ENCODE measurements at places on chromosomes 3 and 15.

GRCh38 chr3:58074997-58075396 is 66.8 kb downstream of the FLNB start:
- DNase-seq, result no peak

DNA sequence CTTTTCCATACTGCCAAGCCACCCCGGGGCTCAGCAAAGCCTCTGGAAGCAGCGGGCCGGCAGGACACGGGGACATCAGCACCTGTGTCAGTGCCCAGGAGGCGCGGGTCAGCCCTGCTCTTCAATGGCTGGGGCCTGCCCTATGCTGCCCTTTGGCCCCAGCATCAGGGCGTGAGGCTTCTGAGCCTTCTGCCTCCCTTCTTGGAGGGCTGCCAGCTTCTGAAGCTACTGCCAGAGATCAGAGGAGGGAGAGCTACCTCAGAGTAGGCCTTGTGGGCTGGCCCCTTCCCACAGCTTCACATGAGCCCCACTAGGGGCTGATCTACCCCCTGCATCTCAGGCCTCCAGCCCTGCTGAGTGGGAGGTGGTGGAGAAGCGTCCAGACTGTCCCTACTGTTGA is 13.0 kb upstream of the TMEM115 start:
- no peak for DNase-seq

- no peak for DNase-seq
These were observed 44.6 kb downstream of the CMTM6 start for GRCh38 chr3:32457971-32458471.

- no peak for DNase-seq
These were observed 152.4 kb upstream of the CHL1 start for GRCh38 chr3:44028-44676.

DNA sequence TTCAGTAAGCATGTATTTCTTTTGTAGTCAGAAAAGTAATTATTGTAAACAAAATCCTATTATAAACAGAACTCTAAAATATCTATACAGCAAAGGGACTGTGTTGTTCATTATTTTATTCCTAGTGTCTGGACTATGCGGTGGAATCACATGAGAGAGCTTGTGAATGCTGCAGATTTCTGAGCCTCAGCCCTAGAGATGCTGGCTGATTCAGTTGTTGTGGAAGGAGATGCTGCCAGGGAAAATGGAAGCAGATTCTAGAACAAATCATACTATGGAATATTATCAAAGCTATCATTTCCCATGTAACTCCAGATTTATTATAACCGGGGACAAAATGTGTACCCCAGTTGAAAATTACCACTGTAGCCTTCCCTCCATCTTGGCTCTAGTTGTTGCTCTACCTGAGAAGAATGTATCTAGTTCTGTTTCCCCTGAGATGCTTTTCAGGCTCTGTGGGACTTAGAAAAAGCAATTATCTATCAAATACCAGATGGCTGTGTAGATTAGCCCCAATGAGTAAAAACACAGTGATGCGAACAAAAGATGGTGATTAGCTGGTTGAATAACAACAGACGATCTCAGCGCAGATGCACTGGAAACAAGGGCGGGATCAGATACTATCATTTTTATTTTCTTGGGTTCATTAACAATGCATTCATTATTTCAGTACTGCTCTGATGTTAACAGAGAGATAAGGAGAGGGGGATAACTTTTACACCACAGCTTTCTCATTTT is 131.3 kb downstream of the TMEM108 start:
- DNase-seq, result no peak

DNA sequence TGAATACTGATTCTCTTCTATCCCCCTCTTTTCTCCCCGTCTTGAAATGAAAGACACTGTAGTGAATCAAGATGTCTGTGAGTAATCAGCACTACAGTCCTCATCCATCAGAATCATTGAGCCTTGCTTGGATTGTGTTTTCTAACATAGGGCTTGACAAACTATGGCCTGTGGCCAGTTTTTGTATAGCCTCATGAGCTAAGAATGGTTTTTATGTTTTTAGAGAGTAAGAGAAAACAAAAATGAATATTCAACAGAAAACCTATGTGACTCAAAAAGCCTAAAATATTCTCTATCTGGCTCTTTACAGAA is 55.2 kb downstream of the PPM1L start:
- DNase-seq, result no peak

DNA sequence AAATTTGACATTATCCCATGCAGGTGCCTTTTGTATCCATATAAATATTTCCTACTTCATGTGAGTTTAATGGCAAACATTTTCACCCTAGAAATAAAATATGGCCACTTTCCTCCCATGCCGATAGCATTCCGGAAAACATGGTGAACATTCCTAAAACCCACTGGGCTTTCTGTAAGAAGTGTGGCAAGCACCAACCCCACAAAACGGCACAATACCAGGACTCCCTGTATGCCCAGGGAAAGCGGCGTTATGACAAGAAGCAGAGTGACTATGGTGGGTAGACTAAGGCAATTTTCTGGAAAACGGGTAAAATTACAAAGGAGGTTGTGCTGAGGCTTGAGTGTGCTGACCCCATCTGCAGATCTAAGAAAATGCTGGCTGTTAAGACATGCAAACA is 7.6 kb downstream of the ANXA2 start:
- DNase-seq, result no peak

GRCh38 chr15:83365370-83365938 is 81.0 kb upstream of the BNC1 start:
- DNase-seq, result no peak

DNA sequence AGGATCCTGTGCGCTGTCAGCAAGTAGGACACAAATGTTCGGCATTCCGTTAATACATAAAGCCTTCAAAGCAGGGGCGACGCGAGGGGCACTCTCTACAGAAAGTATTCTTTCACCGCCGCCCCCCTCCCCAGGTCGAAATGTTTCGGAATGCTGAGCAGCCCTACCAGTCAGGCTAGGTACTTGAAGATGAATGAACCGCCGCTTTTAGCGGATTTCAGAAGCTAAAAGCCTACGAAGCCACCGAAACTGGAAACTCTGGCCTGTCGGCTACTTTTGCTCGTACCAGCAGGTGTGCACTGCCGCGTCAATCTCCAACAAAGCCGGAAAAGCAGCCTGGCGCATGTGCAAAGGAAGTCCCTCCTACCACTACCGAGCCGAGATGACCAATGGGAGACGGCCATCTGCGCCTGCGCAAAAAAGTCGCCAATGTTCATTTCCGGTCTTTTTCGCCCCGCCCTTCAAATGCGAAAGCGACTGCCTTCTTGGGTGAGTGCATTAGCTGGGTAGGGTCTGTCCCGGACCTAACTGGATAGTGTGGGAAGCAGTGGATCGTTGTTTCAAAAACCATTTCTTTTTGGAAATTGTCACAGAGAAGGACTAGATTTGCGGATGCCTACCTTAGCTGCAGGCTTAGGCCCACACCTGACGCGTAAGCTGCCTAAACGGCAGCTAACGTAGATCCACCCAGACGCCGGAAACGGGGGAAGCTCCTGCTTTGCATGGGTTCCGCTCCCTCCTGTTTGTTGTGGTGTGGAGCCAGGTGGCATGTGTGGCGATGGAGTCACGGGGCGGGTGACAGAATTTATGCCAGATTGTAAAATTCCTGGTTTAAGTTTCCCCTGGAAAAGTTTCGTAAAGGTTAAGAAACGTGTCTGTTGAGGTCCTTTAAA is at the start of gene WDR5B:
WDR5B (minus strand) TSS at position 301 of the 893 bp plus-strand sequence. CDS start 534 bp downstream, outside the sequence.
- DNase-seq, result peak; percentile 99

DNA sequence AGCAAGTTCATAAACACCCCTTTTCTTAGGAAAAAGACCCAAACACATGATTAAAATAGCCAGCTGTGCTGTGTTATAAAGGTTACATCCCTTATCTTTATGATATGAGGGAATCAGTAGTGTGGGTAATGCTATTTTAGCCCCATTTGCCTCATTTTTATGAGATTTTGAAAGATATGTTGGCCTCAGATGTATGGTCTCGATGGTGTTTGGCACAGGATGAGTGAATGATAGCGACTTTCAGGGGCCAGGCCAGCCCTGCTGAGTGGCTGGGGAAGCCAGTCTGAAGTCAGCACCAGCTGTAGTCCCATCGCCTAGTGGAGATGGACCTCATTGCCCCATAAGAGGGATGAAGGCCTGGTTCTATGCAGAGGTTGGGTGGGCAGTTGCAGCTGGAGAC is 105.0 kb upstream of the HACD2 start:
- no peak for DNase-seq

- DNase-seq, result no peak
These were observed 12.7 kb upstream of the ZNF609 start for GRCh38 chr15:64447536-64448315.

DNA sequence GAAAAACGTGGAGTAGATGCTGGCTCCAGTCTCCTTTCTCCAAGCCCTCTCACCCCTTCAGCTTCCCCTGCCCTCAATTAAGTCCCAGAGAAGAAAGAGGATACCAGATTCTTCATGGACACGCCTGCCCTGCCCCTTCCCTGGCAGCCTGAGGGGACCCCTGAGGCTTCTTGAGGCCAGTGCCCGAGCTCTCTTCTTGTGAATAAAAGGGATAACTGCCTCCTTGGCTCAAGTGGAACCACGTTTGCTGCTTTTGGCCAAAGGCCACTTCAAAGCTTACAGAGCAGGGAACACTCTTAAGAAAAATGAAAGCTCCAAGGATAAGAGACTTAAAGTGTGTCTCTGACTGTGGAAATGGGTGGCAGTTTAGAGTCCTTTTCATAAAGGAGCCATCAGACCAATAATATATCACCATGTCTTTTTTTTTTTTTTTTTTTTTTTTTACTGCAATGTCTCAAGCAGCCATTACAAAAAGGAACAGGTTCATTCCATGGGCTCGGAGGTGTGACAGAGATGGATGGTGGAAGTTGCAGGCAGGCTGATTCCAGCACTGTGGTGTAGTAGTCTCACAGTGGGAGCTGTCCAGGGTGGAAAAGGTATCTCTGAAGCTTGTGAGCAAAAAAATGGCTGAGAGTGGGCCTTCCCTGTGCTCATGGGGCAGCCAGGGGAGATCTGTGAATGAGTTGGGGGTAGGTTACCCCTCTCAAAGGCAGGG is 108.8 kb downstream of the SEMA5B start:
- DNase-seq, result no peak

DNA sequence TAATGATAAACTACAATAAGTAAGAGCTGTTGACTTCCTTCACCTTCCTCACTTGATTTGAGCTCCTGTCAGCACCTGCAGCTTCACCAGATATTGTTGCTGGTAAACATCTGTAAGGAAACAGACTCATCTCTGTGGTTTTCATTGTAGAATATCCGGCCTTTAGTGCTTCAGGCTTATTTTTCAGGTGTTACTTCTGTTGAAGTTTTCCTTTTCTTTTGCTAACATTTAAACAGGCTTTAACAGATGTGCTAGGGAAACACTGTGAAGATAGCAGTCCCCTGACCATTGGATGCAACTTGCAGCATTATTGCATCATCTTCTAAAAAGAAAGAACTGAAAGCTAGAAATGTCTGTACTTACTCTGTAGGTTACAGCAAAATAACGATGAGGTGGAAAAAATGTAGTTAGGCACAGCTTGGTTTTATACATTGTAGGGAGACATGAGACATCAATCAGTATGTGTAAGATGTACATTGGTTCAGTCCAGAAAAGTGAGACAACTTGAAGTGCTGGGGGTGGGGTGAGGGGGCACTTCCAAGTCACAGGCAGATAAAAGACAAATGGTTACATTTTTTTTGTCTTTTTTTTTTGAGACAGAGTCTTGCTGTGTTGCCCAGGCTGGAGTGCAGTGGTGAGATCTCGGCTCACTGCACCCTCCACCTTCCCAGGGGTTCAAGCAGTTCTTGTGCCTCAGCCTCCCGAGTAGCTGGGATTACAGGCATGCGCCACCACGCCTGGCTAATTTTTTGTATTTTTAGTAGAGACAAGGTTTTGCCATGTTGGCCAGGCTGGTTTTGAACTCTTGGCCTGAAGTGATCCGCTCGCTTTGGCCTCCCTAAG is 10.2 kb downstream of the EDEM1 start:
- peak; percentile 37 for DNase-seq

DNA sequence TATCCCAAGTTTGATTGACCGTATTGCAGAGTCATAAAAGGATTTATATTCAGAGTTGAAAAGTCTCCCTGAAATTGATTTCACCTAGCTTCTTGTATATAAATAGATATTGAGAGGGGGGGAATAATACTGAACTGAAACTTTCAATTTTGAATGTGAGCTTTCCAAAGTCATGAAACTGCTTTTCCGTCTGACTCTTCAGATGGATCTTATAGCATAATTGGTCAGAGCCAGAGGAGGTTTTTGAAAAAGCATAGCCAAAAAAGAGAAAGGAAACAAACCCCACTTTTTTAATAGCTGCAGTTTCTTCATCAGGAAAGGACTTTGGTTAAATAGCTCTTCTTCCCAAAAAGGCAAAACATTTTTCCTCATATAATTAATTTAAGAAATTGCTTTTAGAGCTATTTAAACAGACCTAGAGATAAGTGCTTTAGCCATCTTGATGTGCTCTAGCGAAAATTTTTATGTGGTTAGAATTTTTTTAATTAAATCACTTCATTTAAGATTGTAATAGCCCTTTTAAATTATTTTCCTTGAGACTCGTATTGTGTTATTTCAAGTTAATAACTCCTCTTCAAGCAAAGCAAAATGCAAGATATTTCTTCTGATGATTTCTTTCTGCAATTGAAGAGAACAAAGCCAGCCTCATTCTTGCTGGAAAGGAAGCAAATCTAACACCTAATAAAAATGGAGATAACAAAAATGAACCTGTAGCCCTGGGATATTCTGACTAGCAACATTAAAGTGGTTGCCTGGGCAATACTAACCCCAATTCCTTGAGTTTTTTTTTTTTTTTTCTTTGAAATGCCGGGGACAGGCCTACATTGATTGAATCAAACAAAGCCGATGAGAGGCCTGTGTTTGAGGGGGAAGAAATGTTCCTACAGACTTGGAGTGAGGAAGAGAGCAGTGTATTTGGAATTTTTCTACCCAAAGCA is 173.6 kb downstream of the PTPRG start:
- DNase-seq, result no peak

DNA sequence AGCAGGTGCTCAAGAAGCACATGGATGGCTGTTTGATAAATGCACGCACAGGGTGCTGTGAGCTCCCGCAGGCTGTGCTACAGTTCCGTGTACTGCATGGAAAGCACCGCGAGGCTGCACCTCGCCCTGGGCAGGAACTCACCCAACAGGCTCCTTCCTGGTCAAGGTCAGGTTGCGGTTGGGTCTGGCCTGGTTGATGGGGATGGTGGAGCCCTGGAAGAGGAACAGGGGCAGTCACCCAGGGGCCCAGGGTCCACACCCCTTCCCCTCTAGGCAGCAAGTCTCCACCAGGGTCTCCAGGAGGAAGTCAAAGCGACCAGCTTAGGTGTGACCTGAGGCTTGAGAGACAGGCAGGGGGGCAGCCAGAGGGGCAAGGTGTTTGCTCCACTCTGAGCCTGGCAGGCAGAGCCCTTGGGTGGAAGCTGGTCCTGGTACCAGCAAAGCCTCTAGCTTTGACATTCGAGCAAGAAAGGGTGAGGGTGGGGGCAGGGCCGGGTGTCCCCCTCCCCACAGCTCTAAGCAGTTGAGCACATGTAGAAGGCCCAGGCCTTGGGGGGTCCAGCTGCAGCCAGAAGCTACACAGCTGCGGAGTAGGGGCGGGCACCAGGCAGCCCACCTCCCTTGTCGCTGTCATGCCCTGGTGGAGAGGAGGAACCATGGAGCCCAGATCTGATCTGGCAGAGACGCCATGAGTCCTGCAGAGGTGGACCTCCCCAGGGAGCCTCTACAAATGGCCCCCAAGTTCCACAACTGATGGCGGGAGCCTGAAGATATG is 46.3 kb upstream of the SLC41A3 start:
- no peak for DNase-seq

GRCh38 chr3:51646091-51646490 is 25.0 kb upstream of the TEX264 start:
- DNase-seq, result no peak

Measured in stimulated activated CD4-positive, alpha-beta T cell treated with anti-CD3 and anti-CD28 coated beads, TNF-alpha, amount 100 ng/mL, for 24 hours (primary cell).